ENCODE measurements at places on chromosomes 5 and 9. TPM values are rescaled to one million over a fixed set of nuclear protein-coding genes. Genes with fewer than 3 reads are reported as not detected.

Gene RASGRF2
- 11.3 TPM for total RNA-seq

Gene F2RL1
- 23.0 TPM for total RNA-seq

Gene LAMC3
- total RNA-seq = 21.9 TPM

Gene PCDHB6
- total RNA-seq = not detected

Gene AGXT2
- not detected for total RNA-seq

Gene CCDC183
- total RNA-seq = 1.1 TPM

Gene BTNL8
- total RNA-seq = 0.26 TPM

Gene IL4
- not detected for total RNA-seq

Gene PRLR
- total RNA-seq = 2.5 TPM

Gene DNAJA1
- 217 TPM for total RNA-seq

Gene RETREG1
- 3.4 TPM for total RNA-seq

Gene PTCD2
- 12.9 TPM for total RNA-seq

Gene DNAH5
- total RNA-seq = 0.50 TPM

Gene ST8SIA4
- not detected for total RNA-seq

DNA sequence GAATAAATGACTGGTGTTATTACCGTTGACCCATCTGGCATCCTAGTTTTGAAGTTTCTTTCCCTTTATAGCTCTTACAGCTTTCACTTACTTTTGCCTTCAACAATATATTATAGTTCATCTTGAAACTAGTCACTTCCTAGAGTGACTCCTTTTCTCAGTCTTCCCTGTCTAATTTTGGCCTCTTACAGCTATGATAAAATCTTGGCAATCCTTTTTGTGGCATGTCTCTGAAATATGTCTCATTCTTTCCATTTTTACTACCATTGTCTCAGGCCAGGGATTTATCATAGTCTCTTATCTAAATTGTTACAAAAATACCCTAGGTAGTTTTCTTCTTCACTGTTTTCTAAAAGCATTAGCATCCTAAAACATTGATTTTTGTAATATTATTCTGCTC lies 621.3 kb upstream of the ZNF608 start:
- no peak for DNase-seq

DNA sequence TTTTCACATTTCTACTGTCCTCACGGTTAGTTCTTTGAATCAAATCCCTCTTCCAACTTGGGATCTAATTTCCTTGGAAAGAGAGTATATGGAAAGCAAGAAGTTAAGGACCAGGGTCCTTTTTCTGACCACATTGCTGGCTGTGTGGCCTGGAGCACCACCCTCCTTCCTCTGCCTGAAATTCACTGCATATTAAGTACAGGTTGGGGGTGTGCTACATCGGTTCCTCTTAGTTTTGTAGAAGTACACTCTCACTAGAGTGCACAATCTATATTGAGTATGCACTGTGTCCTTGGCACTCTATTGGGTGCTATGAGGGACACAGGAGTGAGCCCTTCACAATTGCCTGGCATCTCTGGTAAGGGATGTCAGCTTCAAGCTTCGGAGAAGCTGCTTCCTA lies 53.8 kb upstream of the KLF9 start:
- no peak for DNase-seq

DNA sequence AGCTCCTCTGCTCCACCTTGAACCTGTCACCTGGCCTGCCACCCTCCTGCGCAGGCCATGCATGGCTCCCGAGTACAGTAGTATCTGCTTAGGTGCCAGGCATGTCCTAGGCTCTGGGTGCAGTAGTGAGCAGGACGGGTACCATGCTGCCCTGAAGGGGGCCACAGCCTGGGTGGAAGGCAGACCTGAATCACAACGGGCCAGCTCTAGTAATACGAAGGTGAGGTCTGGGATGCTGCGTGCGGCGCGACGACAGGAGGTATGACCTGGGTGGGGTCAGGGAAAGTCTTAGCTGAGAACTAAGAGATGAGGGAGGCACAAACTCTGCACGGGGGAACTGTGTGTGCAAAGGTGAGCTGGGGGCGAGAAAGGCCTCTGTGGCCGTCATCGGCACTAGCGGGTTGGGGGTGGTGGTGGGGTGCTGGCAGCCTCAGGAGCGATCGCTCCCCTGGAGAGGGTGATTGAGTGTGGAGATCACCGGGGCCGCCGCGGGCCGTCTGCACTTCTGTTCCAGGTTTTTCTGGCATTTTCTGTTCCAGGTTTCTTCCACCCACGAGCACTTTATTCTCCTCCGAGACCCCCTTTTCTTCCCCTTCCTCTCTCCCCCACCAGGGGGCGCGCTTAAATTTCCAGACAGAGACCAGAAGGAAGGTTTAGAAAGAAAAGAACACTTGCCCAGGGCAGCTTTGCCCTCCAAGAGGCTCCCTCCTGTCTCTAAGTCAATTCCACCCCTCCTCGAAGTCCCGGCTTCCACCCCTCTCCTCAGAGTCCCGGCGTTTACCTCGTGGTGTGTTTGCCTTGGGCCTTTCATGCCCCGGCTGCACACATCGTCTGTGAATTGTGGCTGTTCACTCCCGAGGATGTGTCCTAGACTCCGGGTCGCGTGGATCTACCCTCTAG lies 15.1 kb downstream of the PDLIM4 start:
- DNase-seq = peak; percentile 83

- DNase-seq = no peak
Measured at GRCh38 chr9:76744336-76744735, 19.9 kb upstream of the PCA3 start.

GRCh38 chr5:94388773-94389514 lies 229.5 kb downstream of the KIAA0825 start:
- DNase-seq = no peak

DNA sequence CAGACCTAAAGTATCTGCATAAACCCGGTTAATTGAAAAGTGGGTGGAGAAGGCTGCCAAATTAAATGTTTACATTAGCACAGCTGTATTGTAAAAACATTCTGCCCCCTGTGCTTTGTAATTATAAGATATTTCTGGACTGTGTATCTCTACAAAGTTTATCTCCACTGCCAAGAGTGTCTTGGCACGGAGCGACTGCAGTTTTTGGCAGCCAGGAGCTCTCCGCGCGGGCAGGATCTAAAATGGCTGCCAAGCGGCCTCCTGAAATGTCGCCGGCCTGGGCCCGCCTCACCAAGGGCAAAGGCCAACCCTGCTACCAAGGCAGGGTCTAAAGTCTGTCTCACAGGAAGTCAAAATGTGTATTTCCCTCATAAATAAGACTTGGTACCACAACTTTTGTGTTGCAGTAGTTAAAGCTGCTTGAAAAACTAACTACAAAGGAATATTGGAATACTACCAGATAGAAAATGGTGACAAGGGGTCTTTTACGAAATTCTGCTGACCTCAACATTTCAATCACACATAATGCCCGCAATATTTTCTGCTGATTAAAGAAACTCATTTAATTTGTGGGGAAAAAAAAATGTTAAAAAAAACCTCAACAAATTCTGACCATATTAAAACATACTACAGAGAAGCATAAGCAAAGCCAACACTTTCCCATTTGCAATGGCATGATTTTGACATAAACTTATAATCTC lies 110.4 kb downstream of the NFIB start:
- DNase-seq = no peak

DNA sequence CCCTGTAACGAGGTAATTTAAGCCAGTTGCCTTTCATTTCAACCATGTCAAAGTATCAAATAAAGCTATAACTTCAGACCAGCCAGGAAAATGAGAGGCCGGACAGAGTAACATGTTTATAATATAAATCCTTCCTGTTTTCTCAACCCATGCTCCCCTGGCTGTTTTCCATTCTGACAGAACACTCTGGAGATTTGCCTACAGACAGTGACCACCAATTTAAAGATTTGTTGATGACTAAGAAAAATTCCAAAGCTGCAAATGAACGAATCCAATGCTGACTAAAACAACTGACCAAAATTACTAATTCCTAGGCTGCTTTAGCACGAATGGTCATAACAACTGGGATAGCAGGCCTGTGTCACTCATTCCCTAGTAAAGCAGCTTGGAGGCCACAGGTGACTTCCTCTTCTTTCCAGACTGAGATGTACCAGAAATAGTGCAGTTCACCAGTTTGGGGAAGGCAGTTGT lies 141.4 kb downstream of the AOPEP start:
- DNase-seq = no peak

GRCh38 chr5:104513640-104514072 lies 951.1 kb upstream of the NUDT12 start:
- no peak for DNase-seq

DNA sequence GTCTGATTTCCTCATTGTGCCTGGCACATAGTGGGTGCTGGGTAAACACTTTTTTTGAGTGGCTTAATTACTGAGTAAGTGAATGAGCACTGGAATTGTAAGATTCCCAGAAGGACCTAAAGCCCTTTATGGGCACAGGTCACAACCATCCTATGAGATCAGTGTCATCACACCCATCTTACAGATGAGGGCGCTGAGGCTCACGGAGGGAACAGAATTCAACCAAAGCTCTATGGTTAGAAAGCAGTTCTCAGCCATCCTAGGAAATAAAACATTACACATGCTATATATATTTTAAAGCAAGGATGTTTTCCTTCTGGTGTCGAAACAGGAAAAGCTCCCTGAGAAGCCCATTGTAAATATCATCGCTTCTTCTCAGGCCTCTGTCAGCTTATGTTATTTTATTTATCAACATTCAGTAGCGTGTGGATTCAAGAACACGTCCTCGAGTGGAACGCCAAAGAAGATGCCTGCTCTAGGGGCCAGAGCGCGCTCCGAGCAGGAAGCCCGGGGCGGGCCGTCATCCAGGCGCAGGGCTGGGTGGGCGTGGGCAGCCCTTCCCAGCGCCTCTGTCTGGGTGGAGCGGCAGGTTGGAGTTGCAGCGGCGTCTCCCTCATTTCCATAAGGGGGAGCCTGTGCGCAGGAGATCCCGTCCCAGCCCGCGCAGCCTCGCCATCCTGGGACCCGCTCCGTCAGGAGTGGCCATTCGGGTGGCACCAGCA lies 155.8 kb upstream of the SMIM23 start:
- DNase-seq = peak; percentile 81

DNA sequence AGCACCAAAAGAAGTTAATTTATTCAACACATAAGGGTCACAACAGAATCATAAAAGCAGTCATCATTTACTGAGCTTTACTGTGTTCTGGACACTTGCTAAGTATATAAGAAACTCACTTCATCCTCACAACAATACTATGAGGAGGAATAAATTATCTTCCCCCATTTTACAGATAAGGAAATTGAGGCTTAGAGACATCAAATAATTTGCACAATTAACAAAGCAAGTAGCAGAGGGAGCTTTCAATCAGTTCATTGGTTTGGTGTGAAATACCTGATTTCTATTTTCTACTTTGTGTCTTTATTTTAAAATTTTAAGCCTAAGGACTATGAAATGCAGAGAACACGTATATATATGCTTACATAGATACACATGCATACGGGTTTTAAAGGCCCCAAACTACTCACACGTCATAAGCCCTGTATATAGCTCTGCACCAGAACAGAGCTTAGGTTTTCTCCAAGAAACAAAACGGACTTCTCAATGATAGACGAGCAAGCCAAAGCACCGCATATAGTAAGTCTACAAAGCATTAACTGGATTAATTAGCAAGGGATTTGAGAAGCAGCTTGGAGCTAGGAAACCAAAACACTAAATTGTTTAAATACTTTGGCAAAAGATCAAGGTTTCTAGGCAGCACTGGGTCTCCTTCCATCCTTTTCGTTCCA lies 95.6 kb downstream of the DENND1A start:
- no peak for DNase-seq

DNA sequence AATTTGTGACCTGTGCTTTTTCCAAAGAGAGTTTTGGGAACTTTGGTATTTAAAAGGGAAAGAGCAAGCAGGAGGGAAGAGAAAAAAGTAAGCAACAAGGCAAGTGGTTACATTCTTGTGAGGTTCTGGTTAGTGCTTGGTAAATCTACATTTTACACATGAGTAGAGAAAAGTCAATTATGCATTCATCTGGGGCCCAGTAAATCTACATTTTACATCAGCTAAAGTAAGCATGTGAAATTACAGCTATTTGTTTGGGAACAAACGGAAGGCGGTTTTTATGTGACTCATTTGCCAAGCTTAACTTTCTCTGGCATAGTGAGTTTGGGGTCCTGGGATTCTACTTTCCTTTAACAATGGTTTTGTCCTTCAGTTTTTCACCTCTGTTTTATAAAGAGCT lies 102.2 kb downstream of the SNX18 start:
- no peak for DNase-seq

- no peak for DNase-seq
Measured at GRCh38 chr5:24510523-24510988, 134.2 kb downstream of the CDH10 start.

DNA sequence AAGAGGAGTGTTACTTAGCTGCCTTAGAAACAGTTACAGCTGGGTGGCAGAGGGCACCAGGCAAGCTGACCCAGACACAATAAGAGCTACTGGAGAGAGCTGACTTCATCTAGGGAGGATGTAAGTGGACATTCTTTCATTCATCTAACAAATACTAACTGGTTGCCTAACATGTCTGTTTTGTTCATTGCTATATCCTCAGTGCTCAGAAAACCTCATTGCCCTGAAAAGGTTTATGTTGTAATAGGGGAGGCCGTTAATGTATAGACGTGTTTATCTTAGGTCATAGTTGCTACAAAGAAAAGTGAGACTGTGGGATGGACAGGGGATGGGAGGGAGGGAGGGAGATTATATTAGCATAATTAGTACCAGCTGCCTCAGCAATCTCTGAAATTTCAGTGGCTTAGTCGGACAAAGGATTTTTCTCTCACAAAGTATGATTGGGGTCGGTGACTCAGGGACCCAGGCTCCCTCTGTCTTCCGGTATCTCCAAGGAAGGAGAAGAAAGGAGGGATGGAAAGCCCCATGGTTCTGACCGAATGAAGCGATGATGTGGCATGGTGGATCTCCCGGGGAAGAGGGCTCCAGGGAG lies 2.6 kb upstream of the SNX18 start:
- no peak for DNase-seq

GRCh38 chr5:6432206-6432605 lies 16.5 kb upstream of the UBE2QL1 start:
- DNase-seq = no peak

- DNase-seq = peak; percentile 32
Measured at GRCh38 chr9:24118190-24118589, 292.1 kb upstream of the ELAVL2 start.

DNA sequence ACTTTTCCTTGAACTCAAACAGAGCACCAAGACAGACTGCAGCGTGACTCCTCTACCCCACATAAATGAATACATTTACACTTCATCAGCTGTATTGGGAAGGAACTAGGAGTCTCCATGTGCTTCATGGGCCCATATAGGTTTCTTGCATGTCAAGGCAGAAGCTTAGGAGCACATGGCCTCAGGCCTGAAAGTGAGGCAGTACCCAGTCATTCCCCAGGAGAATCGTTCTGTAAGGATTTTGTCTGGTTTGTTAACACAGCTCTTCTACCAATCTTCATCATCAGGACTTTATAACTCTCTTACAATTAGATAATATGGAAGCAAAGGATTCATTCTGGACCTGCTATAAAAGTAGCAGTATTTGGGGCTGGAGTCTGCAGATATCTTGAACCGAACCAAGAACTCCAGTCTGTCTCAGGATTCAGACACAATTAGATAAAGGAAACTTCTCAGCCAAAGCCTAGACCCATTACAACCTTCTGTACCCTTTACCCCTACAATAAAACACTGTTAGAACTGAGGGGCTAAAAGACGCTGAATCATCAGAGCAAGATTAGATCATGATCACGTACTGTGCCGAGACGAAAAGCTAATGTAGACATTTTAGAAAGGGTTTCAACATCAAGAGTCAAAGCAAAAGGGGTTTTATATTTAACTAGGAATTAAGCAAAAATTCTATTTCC lies 385.5 kb upstream of the SLC30A5 start:
- DNase-seq = no peak

GRCh38 chr9:8727191-8727590 lies 927.6 kb upstream of the DMAC1 start:
- DNase-seq = no peak

GRCh38 chr5:55134053-55134722 lies 25.8 kb upstream of the GPX8 start:
- no peak for DNase-seq

- DNase-seq = peak; percentile 26
Measured at GRCh38 chr9:133234577-133235322, 25.7 kb upstream of the OBP2B start.
